ENCODE measurements at places on chromosomes 16 and 17.

DNA sequence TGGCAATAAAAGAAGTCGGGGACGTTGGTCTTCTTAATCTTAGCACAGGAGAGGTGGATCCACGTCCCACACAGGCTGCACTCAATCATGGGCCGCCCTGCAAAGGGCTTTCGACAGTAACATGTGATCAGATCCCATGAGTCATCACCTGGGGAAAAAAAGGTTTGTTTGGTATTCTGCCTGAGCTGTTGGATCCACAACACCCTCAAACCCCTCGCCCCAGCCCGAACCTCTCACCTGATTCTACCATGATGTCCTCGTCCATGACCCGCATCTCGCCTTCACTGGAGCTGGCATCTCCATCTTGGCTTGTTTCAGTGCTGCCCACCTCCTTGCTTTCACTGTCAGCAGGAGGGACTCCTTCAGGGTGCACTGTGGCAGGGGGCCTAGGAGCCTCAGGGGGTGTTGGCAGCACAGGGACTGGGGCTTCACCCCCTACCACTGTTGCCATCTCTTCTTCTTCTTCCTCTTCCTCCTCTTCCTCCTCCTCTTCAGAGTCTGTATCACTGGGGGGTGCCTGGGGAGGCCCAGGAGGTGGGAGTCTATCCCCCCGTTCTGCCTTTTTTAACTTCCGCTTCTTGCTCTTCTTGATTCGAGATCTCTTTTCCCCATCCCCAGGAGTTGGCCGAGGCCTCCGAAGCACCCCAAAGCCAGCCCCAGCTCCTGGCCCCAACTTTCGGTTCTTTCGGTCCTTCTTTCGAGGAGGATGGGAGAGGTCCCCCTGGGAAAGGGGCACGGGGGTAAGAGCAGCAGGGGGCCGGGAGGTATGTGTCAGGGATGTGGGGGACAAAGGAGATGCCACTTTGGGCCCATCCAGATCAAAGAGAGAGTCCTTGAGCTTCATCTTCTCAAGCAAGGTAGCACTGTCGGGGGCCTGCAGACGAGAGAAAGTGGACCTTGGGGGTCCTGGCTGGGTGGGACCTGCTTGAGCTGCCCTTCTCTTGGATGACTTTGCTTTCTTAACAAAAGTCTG, 1.7 kb upstream of the DVL2 start:
- no peak for DNase-seq

DNA sequence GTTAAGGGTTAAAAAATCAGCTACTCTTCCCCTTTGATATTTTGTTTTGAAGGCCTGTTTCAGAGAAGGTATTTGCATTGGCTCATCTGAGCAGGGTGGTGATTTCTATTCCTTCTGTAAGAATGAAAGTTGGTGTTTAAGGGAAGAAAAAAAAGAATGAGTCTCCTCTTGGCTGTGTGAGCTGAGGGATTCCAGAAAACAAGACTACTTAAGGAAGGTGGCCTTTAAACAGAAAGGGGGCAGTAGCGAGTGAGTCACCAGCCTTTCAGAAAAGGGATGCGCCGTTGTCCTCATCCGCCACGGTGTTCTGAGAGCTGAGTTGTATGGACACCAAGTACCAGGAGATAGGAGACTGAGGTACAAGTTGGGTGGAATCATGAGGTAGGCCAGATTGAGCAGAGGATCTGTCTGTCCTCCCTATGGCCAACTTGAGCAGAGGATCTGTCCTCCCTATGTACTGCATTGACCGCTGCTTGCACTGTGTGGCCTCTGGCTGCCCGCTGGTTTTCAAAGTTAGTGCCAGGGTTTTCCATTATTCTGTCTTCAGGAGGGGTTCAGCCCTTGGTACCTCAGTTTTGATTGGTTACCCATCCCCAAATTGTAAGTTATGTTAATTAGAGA, 8.2 kb downstream of the PRKCA start:
- no peak for DNase-seq

DNA sequence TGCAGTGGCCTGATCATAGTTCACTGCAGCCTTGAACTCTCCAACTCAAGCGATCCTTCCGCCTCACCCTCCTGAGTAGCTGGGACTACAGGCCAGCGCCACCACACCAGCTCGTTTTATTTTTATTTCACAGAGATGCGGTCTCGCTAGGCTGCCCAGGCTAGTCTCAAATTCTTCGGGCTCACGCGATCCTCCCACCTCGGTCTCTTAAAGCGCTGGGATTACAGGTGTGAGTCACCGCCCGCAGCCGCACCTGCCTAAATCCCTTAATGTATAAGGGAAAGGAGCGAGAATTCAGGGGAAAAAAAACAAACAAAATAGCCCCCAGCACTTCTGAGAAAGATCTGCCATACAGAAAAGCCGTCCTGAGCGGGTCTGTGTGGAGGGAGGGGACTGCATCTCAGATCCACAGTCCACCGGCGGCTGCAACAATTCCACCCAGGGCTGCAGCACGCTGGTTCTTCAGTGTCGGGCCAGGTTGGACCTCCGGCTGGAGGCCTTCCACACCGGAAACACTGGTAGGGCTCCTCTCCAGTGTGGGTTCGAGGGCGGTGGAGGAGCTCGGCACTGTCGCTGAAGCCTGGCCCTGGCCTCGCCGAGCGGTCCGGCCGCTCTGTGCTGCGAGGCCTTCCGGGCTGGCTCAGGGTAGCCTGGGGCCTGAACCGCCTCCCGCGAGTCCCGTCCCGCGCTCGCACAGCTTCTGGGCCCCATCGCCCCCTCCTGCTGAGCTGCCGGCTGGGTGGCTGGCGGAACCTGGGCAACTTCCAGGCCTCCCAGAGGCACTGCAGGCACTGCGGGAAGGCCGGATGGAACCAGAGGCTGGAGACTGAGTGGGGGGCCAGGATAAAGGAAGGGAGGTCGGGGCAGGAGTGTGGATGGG, 7.0 kb downstream of the ZNF843 start:
- no peak for DNase-seq

DNA sequence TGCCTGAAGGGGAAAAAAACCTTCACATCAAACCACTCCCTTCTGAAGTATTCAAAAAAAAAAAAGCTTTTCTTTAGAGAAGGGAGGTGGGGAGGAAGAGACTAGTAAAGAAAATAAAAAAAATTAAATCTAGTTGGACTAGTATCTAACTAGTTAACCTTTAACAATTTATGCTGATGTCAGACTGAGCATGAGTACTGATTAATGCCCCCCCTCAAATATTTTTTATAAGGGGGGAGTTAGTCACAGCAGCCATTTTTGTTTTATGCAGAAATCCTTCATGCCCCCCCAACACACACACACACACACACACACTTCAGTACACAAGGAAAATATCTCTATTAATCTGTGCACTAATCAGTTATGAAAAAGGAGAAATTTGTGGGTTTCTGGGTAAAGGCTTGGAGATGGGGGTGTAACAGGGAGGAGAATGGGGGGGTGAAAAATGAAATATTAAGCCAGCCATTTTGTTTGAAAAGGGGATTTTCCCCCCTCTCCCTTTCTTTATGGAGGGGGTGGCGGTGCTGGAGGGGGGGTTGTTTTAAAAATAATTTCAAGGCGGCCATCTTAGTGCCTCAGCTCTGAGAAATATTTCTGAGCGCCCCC, 4.7 kb upstream of the CHD3 start:
- no peak for DNase-seq

- DNase-seq = no peak
Observed at GRCh38 chr17:74466111-74466827, at the start of gene CD300A. Gene CD300A, plus strand, starts transcription at chr17:74466634. Its CDS starts 70 bp downstream, at chr17:74466704.

DNA sequence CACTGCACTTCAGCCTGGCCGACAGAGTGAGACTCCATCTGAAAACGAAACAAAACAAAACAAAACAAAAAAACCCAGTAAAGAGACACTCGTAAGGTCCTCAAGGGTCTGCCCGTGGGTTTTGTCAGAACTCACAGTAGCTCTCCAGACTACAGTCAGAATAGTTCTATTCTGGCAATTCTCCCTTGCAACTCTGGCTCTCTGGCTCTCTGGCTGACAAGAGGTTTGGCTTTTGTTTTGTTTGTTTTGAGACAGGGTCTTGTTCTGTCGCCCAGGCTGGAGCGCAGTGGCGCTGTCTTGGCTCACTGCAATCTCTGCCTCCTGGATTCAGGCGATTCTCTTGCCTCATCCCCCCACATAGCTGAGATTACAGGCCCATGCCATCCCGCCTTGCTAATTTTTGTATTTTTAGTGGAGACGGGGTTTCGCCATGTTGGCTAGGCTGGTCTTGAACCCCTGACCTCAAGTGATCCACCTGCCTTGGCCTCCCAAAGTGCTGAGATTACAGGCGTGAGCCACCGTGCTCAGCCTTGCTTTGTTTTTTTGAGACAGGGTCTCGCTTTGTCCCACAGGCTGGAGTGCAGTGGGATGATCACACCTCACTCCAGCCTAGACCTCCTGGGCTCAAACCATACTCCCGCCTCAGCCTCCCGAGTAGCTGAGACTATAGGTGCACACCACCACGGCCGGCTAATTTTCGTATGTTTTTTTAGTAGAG, 20.5 kb upstream of the CHP2 start:
- DNase-seq = no peak

- no peak for DNase-seq
Observed at GRCh38 chr17:63571632-63572310, 21.5 kb downstream of the DCAF7 start.

DNA sequence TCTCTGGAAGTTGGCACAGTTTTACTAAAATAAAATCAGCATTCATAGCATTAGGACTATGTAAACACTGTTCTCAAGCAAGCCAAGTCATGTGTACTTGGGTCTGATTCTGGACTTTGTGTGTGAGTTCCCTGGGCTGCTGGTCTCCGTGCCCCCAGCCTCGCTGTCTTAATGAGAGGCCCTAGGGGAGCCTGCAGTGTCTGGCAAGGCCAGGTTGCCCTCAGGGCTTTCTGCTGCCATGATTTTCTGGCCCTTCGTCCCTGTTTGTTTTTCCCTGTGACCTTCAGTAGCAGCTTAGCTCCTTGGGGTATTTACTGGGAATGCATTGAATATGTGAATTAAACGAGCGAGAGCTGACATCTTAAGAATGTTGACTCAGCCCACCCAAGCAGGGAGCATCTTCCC, 161.8 kb downstream of the RPTOR start:
- no peak for DNase-seq

Measured in SJCRH30 (cell line).